ENCODE measurements at places on chromosomes 12 and 14.

DNA sequence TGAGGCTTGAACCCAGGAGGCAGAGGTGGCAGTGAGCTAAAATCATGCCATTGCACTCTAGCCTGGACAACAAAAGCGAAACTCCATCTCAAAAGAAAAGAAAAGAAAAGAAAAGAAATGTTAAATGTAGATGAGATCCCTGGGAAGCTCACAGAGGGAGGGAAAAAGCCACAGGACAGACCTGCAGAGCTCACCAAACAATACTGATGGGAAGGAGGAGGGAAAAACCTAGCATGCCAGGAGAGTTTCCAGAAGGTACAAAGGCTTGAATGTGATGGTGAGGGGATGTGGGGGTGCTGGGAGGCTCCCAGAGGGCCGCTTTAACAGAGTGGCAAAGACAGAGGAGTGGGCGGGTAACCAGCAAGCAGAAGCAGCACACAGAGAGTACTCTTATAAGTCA is 72.3 kb downstream of the PTPN21 start:
- no peak for DNase-seq

GRCh38 chr14:94320243-94320642 is 2.9 kb downstream of the SERPINA6 start:
- no peak for DNase-seq

GRCh38 chr12:114409852-114410600 is 4.1 kb upstream of the TBX5 start:
- no peak for DNase-seq

DNA sequence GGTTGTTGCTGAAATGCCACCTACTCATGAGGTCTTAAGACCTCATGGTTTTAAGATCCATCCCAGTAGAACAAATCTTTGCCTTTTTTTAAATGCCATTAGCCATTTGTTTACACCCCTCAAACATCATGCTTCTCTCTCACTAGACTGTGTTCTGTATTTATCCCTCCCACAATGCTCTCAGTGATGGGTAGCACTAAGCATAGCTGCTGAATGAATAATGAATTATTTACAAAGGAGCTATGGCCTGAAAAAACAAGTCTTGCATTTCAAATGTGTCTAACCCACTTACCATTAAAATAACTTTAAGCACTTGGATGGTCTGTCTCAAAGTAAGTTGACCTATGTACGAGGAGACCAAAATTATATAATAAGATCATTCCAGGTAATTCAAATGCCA is 334.5 kb downstream of the PAWR start:
- DNase-seq = no peak

DNA sequence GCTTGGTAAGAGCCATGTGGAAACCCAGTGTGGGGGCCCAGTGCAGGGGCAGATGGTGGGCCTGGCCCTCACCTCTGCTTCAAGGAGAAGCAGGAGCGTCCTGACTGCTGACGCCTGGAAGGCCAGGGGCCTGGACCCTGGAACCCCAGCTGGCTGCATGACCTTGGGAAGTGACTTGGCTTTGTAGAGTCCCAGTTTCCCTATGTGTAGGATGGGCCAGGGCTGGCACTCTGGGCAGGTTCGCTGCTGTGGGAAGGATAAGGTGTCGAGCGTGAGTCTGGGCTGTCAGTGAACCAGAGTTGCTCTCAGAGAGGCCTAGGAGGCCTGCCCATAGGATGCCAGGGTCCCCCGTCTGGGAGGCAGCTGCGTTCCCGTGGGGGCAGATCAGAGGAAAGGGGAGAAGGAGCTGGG is 43.2 kb downstream of the TRAFD1 start:
- DNase-seq = no peak

GRCh38 chr12:81010641-81011040 is 67.2 kb upstream of the ACSS3 start:
- no peak for DNase-seq

DNA sequence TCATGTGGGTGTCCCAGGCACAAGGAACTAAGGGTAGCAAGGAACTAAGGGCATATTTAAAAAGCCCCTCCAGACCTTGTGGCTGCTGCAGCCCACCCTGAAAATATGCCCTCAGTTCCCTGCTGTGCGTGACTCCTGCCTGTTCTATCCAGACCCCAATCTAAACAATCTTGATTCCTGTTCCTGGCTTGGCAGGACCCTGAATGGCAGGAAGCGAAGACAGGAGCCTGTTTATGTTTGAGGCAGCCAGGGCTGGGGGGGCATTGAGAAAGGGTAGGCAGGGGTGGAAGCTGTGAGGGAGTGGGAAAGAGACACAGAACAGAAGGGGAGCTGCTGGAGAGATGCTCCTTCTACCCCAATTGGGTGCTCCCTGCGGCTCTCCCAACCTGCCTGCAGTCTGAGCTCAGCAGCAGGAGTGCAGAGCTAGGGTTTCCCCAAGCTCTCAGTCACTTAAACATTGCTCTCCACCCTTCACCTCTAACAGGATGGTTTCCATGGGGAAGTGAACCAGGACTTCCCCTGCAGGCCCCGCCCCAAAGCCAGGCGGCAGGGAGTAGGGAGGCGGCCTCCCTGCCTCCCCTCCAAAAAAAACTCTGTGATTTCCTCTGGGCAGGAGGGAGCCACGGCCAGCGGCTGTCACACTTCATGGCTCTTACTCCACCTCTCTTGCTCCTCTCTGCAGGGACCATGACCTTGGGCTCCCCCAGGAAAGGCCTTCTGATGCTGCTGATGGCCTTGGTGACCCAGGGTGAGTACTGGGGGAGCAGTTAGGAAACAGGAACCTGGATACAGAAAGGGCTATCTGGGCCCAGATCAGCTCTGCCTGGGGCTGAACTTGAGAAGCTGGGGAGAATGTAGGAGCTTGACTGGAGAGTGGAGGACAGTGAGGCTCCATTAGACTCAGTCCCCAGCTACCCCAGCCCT is 4.7 kb downstream of the ACVRL1 start:
- no peak for DNase-seq
